Chondrocyte (in vitro differentiated cells): ENCODE measurements at places on chromosomes 3 and 15. TPM values are rescaled to one million over a fixed set of nuclear protein-coding genes. Genes with fewer than 3 reads are reported as not detected.

- DNase-seq: no peak
Measured at GRCh38 chr15:88015228-88015860, 241.2 kb downstream of the NTRK3 start.

DNA sequence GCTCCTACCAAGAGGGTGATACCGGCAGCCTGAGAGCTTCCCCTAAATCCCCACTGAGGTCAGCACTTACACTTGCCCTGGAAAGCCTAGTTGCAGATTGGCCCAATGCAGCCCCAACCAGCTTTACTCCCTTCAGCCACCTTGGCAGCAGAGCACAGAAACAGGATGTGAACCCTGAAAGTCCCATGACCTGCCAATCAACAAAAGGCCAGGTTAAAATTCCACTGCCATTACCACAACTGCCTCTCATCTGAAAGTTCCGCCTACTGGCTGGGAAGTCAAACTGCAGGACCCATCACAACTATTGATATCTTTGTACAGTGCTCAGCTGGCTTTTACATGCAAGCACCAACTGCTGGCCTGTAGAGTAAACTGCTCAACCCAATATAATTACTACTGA lies 156.2 kb downstream of the ZMAT3 start:
- no peak for DNase-seq

Gene SMC4
- 38.7 to 52.9 TPM (median 40.2 TPM) in 3 replicates for total RNA-seq

DNA sequence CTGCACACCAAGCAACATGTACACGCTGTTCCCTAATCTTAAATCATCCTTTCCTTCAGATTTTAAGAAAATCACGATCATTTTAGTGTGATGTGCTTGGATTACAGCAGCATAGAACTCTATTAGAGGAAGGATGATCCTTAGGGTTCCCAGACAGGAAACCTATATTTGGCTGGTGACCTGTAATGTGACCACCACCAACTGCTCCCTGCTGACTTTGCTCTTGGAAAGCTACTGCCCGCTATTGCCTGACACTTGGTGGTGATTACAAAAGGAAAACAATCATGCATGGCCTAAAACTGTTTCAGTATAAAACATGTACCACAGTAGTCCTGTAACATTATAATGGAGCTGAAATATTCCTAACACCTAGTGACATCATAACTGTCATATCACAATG lies 27.2 kb upstream of the LMOD3 start:
- DNase-seq: no peak

Gene CCR2
- not detected in 3 replicates for total RNA-seq

DNA sequence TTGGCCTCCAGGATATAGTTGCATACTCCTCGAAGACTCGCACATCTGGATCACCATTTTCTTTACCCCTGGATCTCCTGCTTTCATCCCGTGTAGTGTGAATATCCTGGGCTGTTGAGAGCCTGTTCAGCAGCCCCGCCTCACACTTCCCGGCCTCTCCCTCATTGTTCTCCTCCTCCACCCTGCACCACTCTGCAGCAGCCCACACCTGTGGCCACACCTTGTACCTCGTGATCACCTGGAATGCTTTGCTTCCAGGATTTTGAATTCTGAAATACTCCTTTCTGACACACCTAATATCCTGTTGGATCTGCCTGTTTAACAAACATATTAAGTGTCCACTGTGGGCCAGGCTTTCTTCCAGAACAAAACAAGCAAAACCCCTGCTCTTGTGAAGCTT lies 14.4 kb downstream of the ABHD17C start:
- DNase-seq: no peak

Gene KCNAB1
- total RNA-seq: 3.0 to 3.4 TPM (median 3.3 TPM) in 3 replicates
